ENCODE measurements at places on chromosomes 4 and X. TPM values are rescaled to one million over a fixed set of nuclear protein-coding genes. Genes with fewer than 3 reads are reported as not detected.

DNA sequence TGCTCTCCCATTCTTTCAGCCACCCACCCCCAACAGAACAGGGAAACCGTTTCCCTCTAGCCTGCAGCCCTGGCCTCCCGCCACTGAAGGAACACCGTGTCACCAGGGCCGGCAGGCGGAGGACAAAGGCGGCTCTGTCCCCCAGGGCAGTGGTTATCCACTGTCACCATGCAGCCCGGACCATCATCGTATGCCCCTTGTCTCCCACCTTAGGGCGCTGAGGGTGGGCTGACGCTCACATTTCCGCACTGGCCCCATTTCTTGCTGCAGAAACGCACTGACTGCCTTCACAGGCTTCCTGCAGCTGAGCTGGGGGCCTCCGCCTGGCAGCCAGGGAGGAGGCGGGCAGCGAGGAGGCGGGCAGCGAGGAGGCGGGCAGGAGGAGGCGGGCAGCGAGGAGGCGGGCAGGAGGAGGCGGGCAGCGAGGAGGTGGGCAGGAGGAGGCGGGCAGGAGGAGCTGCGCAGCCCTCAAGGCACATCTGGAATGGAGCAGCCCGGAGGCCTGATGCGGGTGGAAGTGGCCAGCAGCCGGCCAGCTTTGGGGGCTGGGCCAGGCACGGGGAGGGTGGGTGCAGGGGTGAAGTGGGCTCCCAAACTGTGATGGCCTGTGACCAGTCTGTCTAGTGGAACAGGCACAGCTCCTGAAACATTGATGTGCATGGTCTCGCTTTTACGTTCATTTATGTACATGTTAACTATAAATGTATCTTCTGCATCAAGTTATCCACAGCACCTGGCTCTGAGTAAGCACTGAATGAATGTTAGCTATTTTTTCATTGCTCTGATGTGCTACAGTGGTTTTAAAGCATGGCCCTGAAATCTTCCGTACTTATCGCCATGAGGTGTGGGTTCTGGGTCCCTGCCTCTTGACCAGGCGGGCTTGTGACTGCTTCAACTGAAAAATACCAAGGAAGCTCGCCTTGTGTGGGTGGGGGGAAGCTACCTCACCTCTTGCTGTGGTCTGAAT is 20.6 kb upstream of the KIAA0232 start:
- DNase-seq: peak; percentile 89

DNA sequence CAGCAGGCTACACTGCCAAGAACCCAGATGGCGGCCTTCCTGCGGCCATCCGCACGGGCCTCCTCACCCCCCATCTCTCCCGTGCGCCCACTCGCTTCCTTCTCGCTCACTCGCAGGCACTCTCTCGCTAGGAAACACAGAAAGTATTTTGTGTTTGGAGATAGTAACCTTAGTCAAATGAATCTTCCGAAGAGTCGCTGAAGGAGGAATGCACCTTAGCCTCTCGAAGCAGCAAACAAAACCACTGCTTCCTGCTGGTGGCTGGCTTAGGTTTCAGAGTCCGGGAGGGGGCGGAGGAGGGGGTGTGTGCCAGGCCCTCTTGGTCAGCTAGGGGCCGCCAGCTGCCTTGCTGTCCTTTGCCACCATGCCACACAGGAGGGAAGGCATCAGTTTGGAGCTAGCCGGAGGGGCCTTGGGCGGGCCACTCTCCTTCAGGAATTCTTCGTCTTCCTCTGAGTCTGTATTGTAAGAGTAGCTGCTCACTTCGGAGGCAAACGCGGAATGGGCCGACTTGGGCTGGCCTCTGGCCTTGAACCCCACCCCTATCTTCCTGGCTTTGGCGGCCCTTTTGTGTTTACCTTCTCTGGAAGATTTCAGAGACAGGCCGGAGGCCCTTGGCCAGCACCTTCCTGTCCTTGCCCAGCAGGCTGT is 73.2 kb upstream of the UCP1 start:
- no peak for DNase-seq

DNA sequence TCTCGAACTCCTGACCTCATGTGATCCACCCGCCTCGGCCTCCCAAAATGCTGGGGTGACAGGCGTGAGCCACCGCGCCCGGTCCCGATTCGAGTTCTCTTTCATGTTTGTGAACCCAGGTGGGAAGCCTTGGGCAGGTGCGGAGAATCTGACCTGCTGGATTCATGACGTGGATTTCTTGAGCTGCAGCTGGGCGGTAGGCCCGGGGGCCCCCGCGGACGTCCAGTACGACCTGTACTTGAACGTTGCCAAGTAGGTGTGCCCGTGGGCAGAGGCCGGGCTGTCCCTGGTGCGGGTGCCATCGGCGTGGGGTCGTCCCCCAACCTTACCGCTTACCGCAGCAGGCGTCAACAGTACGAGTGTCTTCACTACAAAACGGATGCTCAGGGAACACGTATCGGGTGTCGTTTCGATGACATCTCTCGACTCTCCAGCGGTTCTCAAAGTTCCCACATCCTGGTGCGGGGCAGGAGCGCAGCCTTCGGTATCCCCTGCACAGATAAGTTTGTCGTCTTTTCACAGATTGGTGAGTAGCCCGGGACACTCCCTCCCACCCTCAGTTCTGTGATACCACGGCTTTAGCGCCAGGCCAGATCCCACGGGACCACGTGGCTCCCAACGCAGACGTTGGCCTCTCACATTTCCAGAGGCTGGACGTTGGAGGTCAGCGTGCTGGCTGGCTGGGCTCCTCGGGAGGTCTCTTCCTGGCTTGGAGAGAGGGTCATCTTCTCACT is 15.6 kb downstream of the IL3RA start:
- DNase-seq: no peak

The IL21 gene
- total RNA-seq: not detected

DNA sequence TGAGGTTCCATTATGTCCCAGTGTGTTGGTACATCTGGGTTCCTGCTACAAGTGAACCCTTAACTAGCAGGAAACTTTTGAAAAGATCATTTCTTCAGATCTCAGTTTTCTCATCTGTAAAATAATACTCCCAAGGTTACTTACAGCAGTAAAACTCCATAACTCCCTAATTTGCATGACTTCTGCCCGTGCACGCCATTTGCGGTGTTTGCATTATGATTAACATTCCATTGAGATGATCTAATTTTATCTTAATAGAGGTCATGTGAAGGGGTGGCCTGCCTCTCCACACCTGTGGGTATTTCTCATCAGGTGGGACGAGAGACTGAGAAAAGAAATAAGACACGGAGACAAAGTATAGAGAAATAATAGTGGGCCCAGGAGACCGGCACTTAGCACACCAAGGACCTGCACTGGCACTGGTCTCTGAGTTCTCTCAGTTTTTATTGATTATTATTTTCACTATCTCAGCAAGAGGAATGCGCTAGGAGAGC is 219.8 kb downstream of the TLL1 start:
- DNase-seq: no peak

GRCh38 chr4:101222156-101222845 is 125.0 kb downstream of the PPP3CA start:
- DNase-seq: no peak

GRCh38 chrX:154380153-154380552 is 1.1 kb downstream of the EMD start:
- peak; percentile 72 for DNase-seq

DNA sequence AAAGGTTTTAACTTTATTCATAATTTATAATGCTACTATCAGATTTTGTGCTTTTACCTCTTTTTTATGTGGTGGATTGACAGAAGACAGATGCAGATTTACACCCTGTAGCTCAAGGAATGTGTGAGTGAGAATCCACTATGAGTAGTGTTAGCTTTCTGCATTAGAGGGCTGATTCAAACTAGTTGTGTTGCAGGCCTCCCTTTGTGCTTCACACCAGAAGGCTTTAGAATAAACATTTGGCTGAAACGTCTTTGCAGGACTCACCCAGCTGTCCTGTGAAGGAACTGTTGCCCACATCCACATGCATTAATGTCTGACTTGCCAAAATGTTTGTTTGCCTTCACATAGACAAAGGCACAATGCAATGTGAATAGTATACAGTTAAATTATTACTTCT is 127.0 kb downstream of the PCDH7 start:
- no peak for DNase-seq

- DNase-seq: no peak
These were observed 62.3 kb upstream of the PGRMC2 start for GRCh38 chr4:128349921-128350320.

DNA sequence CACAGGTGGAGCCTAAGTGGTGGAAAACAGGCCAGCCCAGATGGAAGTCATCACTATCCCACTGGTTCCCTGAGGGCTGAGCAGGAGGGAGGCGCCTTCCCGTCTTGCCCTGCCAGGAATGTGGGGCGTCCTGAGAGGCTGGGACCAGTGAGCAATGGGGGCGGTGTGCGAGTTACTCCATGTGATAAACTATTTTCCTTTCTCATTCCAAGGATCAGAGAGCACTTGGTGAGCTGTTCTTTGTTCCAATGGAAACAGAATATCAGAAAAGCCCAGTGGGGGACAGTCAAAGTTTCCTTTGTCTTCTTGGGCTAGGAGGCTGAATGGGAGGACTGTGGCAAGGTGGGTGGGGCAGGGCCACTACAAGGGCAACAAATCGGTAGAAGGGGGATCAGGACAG is 86.2 kb downstream of the NHSL2 start:
- DNase-seq: no peak

DNA sequence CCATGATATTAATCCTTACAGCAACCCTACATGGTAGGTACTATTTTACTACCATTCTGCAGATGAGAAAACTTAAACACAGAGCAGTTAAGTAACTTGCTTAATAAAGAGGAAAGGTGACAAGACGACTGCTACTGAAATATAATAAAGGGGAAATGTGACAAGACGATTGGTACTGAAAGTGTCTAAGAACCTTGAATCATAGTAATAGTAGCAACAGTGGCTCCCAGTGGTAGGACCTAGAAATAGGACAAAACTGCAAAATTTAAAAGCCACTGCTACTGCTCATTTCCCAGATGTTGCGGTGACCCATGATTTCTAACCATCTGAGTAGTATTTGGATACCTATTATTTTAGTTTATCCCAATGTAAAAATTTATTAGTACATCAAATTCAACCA is 89.5 kb downstream of the TASL start:
- no peak for DNase-seq

DNA sequence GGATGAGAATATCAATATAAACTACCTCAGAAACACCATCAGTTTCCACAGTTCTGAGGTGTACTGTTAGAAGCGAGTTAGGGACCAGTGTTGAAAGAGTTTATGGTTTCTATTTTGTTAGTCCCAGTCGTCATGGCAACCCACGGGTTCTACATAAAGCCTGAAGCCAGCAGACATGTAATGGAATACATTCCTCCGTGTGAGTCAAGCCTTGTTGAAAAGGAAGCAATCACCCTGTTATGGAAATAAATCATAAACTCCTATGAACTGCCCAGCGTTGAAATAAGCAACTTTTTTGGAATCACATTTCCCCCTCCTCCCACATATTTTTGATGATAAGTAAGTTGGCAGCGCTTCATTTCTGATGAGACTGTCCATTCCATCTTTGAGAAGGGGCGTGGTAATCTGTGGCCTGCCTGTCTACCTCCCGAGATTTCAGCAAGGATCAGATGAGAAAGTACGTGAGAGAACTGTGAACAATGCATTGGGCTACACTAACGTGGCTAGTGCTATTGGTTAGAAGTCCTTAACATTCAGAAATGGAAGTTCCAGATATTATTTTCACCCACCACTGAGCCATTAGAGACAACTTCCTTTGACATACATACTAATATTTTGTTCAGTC is 40.4 kb upstream of the PDHA1 start:
- DNase-seq: peak; percentile 52

DNA sequence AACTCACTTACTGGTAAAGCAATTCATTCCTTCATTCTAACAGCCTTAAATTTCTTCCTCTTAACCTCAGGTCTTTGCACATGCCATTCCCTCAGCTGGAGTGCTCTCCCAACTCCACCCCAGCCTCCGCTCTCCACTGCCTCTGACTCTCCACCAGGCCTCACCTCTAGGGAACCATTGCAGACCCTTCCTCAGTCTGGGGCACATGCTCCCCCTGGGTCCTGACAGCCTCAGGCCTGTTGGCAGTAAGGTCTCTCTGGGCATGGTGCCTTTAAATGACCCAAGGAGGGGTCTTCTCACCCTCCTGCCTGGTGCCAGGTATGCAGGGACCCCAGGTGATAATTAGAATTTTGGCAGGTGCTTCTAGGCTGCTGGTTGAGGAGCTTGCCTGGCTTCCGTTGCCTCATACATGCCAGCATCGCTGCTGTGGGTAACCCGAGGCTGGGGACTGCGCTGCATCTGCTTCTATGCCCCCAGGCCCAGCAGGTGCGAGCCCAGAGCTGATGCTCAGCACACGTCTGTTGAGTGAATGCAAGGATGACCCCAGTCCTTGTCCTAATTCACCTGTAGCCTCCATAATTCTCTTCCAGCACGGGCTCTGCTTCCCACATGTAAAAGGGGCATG is 27.5 kb upstream of the GPR78 start:
- peak; percentile 70 for DNase-seq

GRCh38 chr4:140137671-140138070 is 16.3 kb downstream of the MAML3 start:
- no peak for DNase-seq

The CXCL8 gene
- total RNA-seq: 1.5 TPM
